Fibroblast of upper back skin (primary cell): ENCODE measurements at places on chromosomes 12 and 14.

DNA sequence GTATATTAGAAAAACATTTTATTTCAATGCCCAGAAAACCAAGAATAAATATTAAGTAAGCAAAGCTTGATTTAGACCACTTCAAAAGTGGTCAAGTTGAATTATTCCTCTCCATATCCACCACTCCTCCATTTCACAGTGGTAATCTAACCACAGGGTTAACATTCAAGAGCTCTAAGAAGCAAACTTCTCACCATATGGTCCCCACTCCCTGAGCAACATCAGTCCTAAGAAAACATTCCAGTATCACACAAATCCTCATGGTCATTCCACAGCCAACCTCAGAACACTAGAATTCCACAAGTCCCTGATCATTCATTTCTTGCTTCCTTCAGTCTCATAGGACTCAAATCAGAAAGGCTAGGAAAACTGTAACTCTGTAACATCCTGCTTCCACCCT, 47.9 kb downstream of the ST8SIA1 start:
- peak; percentile 99 for DNase-seq

GRCh38 chr12:47870175-47870781, 34.5 kb downstream of the VDR start:
- no peak for DNase-seq

DNA sequence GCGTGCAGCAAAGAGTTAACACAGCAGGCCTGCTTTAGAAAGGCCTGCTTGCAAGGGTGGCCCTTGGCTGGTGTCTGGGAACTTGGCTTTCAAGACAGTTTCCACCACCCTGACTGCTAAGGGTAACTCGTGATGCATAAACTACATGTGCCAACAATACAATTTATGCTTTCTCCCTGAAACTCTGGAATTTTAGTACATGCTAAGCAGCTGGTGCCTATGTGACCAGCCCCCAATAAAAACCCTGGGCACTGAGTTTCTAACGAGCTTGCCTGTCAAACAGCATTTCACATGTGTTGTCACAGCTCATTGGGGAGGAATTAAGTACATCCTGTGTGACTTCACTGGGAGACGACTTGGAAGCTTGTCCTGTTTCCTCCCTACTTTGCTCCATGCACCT, 133.1 kb downstream of the SLC5A8 start:
- peak; percentile 14 for DNase-seq

DNA sequence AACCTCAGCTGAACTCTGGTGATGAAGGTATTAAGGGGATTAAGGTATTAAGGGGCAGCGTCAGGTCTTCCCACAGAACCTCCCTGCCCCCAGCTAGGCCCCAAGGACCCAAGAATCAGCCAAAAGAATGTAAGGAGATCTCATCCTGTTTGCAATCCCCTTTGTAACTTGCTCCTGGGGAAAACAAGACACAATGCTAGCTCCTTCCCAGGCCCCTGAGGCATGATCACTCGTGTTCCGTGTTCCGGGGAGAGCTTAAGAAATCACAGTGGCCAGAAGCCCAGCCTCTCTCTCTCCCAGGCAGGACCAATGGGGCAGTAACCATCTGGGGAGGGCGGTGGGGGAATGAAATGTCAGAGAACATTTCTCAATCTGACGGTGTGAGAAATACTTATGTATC, 33.2 kb downstream of the PIGH start:
- no peak for DNase-seq

DNA sequence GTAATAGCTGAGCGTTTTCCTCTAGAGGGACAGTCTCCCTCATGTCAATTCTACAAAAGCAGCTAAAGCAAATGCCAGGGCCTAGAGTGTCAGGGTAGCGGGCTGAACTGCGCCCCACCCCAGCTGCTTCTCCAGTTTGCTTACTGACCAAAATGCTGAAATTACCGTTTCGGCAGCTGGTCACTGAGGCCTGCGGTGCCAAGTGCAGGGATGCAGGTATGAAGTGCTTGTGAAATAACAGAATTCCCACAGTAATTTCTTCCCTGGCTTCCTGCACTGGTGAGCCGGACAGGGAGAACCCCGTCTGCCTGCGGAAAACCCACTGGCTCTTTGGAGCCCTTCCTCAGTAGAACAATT, 19.1 kb downstream of the PSMC1 start:
- no peak for DNase-seq

DNA sequence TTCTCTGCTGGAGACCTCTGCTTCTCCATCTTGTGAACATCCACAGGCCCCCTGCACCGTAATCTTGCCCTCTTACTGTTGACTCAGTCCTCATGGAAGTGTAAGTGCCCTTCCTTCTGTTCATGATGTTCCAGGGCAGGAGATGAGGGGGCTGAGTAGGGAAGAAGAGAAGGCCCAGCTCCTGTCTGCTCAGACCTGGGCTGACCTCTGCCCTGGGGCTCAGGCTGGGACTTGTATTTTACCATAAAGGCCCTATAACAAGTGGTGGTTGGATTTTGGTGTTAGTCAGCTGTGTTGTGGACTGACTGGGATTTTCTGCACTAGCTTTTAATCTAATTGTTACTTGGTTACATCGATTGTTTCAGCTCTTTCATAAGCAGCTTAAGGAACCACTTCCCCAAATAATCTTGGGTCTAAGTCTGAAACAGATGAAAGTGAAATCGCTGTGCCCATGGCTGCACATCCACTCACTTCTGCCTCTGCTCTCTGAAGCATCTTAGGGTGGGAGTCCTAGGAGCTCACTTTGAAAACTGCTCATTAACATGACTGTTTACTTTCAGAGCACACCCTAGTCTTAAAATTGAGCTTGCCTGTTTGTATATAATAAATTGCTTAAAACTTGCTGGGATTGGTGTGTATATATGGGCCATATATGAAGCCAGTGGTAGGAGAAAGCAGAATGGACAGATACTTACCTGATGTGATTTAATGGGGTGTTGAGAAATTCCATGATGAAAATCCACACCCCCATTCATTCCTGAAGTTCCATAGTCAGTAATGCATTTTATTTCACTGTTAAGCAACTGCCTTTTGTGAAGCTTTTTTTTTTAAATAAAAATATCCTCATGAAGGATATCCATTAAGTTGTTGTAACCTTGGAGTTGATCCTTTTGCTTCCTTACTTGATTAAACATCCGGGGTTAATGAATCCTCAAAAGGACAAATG, 17.7 kb downstream of the C12orf71 start:
- peak; percentile 10 for DNase-seq

GRCh38 chr14:93200553-93200952, 6.3 kb downstream of the GON7 start:
- no peak for DNase-seq

GRCh38 chr12:64256166-64256800, 34.2 kb upstream of the KICS2 start:
- peak; percentile 72 for DNase-seq

DNA sequence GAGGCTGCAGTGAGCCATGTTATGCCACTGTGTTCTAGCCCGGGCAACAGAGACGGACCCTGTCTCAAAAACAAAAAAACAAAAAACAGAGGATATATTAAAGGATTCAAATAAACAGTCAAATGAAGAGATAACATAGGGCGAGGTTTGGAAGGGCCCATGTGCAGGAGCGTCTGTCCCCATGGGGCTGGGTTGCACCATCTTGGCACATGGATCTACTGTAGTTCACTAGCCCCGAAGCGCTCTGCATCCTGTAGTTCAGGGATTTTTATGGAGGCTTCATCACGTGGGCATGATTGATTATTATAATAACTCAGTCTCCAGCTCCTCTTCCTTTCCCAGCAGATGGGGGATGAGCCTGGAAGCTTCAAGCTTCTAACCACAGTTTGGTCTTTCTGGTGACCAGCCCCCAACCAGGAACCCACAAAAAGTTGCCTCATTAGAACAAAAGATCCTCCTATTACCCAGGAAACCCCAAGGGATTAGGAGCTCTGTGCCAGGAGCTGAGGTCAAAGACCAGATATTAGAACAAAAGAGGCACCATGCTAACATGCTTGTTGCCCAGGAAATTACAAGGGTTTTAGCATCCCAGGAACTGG, 59.9 kb downstream of the HCAR2 start:
- DNase-seq, result peak; percentile 57

- DNase-seq, result peak; percentile 55
Observed at GRCh38 chr12:116303929-116304328, 26.4 kb upstream of the MED13L start.

GRCh38 chr12:57632958-57633840, at the start of gene B4GALNT1:
B4GALNT1 (minus strand) TSS chr12:57633201; CDS start chr12:57632132, 1,069 bp downstream.
- DNase-seq, result peak; percentile 45

DNA sequence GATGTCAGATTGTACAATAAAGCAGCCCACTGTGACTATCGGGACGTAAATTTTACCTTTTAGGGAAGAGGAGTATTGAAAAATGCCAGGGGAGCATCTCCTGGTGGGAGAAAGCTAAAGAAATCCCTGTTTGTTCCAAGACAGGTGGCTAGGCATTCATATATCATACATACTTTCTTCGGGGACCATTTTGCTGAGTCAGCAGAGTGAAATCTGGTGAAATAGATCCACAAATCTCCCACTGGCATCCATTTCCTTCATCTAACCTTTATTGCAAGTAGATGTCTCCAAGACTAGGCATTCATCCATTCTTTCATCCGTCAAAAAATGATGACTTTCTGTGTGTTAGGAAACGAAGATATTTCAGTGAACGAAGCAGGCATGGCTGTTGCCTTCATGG, 107.1 kb downstream of the BMP4 start:
- no peak for DNase-seq

- no peak for DNase-seq
Observed at GRCh38 chr14:87873741-87874140, 119.2 kb downstream of the GALC start.

DNA sequence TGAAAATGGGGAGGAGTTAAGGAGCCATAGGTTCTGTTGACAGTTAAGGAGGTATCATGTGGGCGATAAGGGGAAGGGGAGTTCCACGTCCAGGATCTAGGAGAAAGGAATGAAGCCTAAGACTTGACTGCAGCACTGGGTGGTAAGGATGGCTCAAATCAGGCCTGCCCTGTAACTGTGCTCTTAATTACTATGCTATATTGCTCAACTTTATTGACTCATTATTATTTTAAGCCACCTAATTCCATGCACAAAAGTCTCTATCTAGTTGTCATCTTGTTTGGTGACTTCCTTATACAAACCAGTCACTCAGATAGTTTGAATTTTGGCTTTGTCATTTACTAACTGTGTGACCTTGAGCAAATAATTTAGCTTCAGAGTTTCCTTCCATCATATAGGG, 242.1 kb upstream of the ARHGAP5 start:
- no peak for DNase-seq
